ENCODE measurements at places on chromosomes 16 and 17.

- no peak for DNase-seq
Measured at GRCh38 chr16:57821149-57821971, 19.1 kb upstream of the KIFC3 start.

DNA sequence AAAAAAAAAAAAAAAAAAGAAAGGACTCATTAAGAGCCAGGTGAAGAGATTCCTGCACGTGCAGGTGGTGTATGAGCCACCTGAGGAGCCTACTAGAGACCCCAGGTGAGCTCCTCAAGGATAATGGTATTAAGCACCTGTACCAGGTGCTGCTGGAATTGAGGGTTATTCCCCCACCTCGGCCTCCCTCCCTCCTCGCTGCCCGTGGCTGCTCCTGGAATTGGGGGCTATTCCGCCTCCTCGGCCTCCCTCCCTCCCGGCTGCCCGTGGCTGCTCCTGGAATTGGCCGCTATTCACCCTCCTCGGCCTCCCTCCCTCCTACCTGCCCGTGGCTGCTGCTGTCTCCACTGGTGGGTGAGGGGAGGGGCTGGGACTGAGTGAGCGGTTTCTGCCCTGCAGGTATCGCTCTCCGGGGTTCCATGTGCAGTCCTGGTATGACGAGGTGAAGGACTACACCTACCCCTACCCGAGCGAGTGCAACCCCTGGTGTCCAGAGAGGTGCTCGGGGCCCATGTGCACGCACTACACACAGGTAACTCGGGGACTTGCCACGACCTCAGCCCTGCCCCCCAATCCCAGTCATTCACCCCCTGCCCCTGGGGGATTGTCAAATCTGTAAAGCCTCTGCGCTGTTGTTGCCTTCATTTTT, 29.3 kb downstream of the CRISPLD2 start:
- DNase-seq = no peak

GRCh38 chr17:72192800-72193192, 72.0 kb downstream of the SOX9 start:
- no peak for DNase-seq

GRCh38 chr16:50529334-50529733, 18.9 kb upstream of the NKD1 start:
- DNase-seq = no peak

- DNase-seq = no peak
Measured at GRCh38 chr16:30351586-30352419, 3.3 kb downstream of the CD2BP2 start.

GRCh38 chr17:59754552-59754951, 47.1 kb downstream of the VMP1 start:
- DNase-seq = no peak

- DNase-seq = no peak
Measured at GRCh38 chr17:202501-202951, 21.1 kb upstream of the DOC2B start.

DNA sequence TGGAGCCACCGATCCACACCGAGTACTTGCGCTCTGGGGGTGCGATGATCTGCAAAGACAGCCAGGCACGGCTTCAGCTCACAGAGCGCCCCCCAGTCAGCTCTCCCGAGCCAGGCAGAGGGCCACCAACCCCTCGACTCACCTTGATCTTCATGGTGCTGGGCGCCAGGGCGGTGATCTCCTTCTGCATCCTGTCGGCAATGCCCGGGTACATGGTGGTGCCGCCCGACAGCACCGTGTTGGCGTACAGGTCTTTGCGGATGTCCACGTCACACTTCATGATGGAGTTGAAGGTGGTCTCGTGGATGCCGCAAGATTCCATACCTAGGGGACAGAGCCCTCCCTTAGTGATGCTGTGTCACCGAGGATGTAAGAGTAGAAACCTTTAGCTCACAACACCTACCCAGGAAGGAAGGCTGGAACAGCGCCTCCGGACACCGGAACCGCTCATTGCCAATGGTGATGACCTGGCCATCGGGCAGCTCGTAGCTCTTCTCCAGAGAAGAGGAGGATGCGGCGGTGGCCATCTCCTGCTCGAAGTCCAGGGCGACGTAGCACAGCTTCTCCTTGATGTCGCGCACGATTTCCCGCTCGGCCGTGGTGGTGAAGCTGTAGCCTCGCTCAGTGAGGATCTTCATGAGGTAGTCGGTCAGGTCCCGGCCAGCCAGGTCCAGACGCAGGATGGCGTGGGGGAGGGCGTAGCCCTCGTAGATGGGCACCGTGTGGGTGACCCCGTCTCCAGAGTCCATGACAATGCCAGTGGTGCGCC, 1.6 kb downstream of the ACTG1 start:
- DNase-seq = no peak

- DNase-seq = no peak
Measured at GRCh38 chr16:35599429-35600160, 2140.2 kb downstream of the TP53TG3F start.

DNA sequence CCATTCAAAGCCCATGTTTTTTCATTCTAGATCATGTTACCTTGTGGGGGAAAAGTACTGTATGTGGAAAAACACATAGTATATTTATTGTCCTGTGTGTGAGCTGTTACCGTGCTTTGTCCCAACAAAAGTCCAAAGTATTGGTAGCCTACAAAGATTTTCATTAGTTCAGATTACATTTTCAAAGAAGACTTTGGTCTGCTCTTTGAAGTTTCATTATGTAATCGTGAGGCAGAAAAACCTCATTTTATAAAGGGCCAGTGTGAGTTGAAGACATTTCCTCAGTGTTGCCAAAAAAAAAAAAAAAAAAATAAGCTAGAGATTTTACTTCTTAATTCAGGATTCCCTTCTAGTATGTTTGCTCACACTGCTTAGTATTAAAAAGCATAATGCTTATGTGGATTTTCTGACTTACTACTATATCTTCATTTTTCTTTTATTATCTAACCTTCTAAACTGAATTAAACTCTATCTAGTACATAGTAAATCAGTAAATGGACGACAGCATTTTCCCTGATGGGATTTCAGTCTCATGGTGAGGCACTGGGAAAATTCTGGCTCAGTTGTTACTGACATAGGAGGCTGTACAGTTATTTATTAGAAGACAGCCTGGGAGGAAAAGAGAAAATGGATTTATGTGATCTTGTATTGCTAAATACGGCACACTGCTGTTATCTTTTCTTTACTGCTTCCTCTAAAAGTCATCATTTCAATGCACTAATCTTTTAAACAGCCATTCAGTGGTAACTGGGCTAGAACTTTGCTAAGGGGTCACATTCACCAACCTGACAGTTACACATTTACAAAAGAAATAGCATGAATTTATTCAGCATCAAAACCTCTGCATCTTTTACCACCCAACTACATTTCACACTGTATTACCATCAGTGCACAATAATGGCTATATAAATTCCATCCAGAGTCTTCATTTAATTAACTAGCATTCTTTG, 100.6 kb downstream of the STXBP4 start:
- DNase-seq = no peak

- no peak for DNase-seq
Measured at GRCh38 chr16:57532266-57532625, 4.1 kb downstream of the CCDC102A start.

DNA sequence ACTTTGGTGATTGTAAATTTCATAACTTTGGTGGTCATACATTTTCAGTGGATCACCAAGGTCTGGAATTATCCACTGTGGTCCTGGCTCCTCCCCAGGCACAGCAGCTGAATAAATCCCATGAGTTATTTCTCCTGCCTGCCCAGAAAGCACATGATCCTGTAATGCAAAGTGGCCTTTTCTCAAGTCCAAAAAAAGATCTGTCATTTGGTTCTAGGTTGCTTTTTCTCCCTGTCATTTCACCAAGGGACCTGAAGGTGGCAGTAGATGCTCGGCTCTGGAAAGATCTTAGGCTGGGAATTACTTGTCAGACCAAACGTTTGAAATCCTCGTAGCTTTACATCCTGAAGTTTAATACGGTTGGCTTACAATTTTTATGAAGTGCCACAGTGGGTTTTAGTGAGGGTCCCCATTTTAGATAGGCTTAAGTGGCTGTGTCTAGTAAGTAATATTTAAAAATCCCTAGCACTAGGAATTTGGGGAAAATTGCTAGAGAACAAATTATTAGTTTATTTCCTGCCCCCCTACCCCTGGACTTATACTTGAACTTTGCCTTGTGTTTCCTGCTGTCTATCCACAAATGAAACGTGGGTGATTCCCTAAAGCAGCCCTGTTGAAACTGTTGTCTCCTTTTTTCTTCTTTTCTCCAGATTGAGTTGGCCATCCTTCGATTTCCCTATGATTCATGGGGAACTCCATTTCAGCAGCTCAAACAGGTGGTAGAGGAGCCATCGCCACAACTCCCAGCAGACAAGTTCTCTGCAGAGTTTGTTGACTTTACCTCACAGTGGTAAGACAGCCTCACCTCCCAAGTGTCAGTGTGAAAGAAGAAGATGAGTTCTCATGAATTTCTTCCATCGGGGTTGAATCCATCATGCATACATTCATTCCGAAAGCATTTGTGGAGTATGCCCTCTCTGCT, 111.7 kb downstream of the MAP2K6 start:
- no peak for DNase-seq

- no peak for DNase-seq
Measured at GRCh38 chr17:44972953-44973352, 4.8 kb upstream of the C1QL1 start.

DNA sequence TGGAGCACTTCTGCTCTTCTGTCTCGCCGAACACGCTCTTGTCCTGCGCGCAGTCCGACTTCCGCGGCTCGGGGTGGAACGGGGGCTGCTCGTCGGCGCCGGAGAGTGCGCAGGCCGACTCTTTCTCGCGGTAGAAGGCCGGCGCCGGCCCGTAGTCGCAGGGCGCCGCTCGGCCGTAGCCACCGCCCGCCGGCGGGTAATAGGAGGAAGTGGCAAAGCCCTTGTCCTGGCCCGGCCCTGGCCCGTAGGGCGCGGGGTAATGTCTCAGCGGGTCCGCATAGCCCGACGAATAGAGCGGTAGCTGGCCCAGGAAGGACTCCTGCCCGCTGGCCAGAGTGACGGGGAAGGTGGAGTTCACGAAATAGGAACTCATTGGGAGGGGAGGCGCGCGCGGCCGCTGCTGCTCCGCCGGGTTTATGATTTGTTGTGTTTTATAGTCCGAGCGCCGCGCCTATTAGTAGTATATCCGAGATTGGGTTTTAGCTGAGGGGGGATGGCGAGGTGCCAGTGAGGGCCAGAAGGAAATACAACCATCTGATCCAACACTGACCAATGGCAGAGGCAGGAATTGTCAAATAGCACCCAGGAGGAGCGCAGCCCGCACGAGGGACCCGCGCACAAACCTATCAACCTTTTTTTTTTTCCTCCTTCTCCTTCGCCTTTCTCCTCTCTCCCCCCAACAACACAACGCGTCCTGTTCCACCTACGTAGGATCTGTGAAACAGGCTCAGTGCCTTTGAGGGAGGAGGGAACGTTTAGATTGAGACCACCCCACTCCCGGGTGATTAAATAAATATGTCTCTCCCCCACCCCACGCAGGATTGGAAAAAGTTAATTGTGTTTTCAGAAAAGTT, 4.4 kb upstream of the HOXB5 start:
- no peak for DNase-seq

DNA sequence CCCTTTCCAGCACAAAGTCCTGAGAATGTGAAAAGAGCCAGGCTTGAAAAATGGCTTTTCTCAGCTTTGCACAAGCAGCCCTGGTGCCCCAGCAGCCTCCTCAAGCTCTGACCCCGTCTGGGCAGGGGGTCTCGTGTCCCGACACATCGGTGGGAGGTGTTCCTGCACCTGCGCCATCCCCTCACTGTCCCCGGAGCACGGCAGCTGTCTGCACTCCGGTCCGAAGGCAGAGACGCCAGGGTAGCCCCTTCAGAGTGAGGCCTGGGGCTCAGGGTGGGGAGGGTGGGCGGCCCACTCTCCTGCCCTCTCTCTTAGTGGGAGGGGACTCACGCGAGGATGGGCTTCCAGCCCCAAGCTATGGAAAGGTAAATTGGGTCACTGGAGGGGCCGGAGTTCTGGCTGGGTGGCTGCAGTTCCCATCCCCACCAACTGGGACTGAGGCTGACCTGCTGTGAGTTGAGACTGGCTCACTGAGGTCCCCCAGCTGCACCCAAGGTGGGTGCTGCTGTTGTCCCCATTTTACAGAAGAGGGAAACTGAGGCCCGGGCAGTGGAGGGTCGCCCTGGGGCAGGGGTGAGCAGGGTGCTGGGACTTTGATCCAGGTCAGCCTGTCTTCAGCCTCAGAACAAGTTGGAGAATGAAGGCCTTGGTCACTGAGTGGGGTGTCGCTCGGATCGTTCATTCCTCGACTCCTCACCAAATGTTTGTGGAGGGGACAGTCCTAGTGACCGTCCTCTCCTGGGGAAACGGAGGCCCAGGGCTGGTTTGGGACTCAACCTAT, 2.3 kb upstream of the BAIAP3 start:
- no peak for DNase-seq

DNA sequence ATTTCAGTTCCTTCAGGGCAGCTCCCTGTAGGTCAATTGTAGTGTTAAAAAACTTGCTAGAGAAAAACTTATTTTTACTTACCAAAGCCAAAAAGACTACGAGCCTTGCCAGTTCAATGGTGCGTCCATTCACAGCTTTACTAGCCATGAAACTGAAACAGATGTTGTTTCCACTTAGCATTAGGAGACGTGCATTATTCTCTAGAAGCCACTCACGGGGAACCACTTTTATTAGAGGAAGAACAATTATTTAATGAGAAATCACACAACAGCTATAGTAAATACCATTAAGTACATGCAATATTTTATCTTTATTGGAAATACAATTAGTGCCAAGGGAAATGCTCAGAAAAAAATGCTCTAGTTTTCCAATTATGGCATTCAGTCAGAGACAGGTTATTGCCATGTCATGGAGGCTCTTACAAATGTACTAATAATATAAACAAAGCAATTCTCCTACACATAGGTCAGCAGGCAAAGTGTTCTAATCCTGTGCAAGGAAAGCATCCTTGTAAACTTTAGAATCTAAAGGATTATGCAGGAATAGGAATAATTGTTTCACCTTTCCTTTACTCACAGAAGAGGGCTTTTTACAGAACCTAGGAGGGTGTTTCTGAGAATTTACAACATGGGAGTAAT, 17.4 kb downstream of the LASP1NB start:
- DNase-seq = no peak

GRCh38 chr16:70158261-70158939, 15.2 kb upstream of the CLEC18C start:
- no peak for DNase-seq

- no peak for DNase-seq
Measured at GRCh38 chr17:40932608-40933007, 4.8 kb downstream of the KRT23 start.

GRCh38 chr17:60328679-60329078, 63.3 kb downstream of the USP32 start:
- no peak for DNase-seq

DNA sequence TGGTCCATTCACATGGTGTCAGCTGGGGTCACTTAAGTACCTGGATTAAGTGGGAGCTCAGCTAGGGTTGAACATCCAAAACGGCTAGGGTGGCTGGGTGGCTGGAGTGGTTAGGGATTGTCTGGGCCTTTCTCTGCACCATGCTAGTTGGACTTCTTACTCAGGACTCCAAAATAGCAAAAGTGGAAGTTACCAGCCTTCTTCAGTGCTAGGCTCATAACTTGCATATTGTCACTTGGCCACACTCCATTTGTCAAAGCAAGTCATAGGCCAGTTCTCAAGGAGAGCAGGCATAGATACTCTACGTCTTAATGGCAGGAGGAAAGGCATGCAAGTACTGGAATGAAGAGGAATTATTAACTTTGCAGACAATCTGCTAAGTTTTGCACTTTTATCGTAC, 69.7 kb downstream of the ESRP2 start:
- DNase-seq = no peak
